Stimulated activated CD8-positive, alpha-beta memory T cell treated with anti-CD3 and anti-CD28 coated beads, Interleukin-2, amount 100 ng/mL, for 48 hours (primary cell): ENCODE measurements at places on chromosomes 13 and 19.

DNA sequence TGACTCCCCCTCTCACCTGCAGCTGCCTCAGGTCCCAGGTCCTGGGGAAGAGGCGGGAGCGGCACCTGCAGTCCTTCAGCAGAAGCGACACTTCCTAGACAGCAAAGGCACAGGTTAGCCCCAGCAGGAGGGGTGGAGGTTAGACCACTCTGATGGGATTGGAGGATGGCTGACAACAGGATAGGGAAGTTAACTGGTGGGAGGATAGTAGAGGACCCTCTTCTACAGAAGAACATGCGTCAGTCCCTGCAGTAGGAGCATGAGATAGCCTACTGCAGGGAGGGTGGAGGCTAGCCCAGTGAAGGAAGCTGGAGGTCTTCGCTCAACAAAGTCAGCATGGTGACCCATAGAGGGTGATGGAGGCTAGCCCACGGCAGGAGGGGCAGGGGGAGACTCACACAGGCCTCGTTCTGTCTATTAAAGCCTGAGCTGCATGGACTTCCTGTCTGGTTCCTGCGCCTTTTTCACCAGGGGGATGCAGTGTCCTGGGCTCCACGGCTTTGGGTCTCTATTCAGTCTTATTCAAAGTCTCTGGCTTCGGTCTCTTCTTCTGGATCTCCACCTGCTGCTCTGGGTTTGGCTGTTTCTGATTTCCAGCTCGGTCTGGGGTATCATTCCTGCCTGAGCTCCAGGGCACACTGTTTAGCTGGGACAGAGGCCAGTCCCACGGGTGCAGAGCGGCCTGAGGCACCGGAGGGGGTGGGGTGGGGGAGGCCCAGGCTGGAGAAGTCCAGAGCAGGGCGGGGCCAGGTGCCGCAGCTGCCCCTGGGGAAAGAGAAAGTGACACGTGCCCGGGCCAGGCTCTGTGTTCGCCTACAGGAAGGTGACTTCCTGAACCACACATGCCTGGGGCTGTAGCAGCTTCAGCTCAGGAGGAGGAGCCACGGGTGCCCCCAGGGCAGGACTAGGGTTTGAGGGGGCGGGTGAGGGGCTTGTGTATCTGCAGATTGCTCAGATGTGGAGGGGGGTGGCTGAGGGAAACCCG lies 7.3 kb downstream of the IFNL3 start:
- DNase-seq: no peak

DNA sequence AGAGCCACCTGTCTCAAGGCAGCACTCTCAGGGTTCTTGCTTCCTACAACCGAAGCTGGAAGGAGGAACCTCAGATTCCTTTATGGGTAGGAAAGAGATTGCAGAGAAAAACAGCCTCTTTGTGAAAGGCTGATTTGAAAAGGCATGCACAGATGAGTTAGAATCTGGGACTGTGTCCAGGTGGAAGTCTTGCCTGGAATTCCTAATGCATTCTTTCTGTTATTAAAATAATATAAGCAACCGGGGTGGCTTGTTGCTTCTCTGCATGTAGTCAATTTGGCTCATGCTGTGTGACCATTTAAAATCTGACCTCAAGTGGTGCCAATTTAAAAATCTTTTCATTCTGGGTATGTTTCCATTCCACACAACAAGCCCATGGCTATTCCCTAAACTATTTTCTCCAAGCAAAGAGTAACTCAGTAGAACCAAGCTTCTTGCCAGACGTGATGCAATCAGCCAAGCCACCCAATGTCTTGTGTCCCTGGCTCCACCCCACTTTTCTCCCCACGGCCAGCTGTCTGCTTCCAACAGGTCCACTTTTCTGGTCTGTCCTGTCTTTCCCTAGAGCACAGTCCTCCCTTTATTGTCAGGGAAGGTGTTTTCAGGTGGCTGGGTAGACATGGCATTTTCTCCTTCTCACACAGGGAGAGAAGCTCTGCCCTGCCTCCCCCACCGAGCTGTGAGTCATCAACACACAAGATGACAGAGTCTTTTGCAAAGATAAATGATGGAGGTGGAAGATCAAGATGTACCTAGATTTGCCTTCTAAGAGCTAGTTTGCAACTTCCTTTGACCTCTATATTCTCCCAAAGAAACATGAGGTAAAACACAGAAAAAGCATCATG lies 394.3 kb downstream of the FOXO1 start:
- DNase-seq: no peak

GRCh38 chr19:15464394-15465385 lies at the start of gene RASAL3:
RASAL3 (minus strand) TSS chr19:15464544; CDS start chr19:15464358, 186 bp downstream.
- peak; percentile 55 for DNase-seq

DNA sequence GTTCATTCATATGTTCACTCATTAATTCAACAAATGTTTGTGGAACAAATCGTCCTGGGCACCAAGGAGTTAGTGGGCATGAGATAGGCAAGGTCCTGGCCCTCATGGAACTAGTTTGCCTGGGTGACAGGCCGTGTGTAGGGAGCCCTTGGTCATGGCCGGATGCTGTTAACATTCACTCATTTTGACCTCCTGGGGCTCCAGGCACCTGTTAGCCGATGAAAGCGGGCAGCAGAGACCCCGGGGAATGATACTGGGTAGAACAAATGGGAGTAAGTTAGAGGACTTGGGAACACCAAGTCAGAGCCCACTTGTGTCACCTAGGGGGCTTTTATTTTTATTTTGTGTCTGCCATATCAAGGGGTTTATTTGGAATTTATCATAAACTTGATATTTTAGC lies 6.6 kb downstream of the MED25 start:
- no peak for DNase-seq

GRCh38 chr13:91554101-91554500 lies 155.7 kb downstream of the GPC5 start:
- no peak for DNase-seq

GRCh38 chr13:111175935-111176334 lies 60.8 kb downstream of the ARHGEF7 start:
- DNase-seq: no peak

GRCh38 chr13:29507356-29507755 lies 88.1 kb downstream of the SLC7A1 start:
- no peak for DNase-seq

GRCh38 chr13:108352599-108352998 lies 83.1 kb downstream of the TNFSF13B start:
- no peak for DNase-seq

GRCh38 chr13:23748109-23748990 lies 140.8 kb downstream of the MIPEP start:
- no peak for DNase-seq

- DNase-seq: no peak
Measured at GRCh38 chr13:97043302-97043701, 49.0 kb upstream of the OXGR1 start.
